ENCODE measurements at places on chromosomes 12 and 14.
A peak's percentile ranks its signal among the peaks of the same experiment; 100 is the strongest.

DNA sequence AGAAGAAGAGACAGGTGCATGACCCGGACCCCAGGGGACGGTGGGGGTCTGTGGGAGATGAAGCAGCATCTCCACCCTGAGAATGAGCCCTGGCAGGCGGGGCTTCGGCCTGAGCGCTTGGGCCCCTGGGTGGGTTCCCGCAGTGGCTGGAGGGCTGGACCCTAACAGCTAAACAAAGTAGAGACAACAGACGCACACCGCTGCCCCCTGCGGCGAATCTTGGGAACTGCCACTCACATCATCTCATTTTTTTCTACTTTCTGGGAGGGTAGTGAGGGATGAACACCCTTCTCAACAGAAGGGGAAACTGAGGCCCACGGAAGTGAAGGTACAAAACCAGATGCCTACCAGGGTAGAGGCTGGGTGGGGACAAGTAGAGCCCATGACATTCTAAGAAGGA lies 104.7 kb downstream of the RFLNA start:
- DNase-seq = no peak

- DNase-seq = no peak
Measured at GRCh38 chr12:114751712-114752111, 67.7 kb upstream of the TBX3 start.

GRCh38 chr14:98903371-98903770 lies 368.6 kb downstream of the BCL11B start:
- no peak for DNase-seq

- DNase-seq = peak; percentile 87
Measured at GRCh38 chr12:105721051-105721825, 390.7 kb downstream of the C12orf75 start.

DNA sequence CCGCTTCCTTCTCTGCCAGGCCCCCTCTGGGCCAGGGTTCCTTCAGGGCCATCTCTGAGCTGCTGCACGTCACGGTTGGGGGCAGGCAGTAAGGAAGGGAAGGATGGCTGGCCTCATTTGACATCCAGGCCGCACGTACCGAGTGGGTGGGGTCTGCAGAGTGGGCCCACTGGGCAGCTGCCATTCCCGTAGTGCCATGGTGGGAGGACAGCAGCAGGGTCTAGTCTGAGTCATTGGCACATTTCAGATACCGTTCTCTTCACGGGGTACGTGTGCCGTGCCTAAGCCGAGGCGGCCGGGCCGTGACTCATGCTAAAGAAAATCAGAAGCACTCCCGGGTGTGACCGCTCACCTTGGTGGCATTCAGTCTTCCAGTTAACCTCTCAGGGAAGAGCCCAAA lies 43.9 kb downstream of the IL31 start:
- DNase-seq = no peak

GRCh38 chr14:96904201-96904600 lies 107.0 kb downstream of the VRK1 start:
- no peak for DNase-seq

DNA sequence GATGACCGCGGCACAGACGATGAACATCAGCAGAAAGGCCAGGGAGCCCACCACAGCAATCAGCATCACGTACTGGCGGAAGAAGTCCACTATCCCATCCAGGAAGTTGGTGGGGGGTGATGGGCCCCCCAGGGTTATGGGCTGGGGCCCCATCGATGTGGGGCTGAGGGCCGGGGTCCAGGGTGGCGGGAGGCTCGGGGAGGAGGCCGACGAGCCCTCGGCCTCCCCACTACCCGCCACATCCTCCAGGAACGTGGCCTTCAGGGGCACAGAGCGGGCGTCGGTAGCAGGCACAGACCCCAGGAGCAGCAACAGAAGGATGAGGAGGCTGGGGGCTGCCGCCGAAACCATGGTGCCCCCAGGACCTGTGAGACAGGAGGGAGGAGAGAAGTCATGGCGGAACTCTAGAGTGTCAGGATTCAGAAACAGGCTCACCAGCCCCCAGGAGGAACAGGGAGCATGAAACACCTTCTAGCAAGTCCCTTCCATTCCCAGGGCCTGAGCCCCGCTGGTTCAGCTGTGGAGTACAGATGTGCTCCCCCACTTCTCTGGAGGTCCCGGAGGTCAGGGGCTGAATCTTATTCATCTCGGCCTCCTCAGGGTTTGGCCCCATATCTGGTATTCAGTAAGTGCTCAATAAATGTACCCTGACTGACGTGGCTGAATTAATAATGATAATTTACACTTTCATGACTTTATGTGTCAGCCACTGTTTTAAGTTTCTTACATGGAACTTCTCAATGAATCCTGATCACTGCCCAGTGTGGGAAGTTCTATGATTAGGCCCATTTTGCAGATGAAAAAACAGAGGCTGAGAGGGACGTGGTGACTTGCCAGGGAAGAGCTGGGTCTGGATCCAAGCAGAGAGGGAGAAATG lies 5.6 kb downstream of the TMEM119 start:
- no peak for DNase-seq

- DNase-seq = no peak
Measured at GRCh38 chr12:55908726-55909512, 18.8 kb downstream of the PYM1 start.

DNA sequence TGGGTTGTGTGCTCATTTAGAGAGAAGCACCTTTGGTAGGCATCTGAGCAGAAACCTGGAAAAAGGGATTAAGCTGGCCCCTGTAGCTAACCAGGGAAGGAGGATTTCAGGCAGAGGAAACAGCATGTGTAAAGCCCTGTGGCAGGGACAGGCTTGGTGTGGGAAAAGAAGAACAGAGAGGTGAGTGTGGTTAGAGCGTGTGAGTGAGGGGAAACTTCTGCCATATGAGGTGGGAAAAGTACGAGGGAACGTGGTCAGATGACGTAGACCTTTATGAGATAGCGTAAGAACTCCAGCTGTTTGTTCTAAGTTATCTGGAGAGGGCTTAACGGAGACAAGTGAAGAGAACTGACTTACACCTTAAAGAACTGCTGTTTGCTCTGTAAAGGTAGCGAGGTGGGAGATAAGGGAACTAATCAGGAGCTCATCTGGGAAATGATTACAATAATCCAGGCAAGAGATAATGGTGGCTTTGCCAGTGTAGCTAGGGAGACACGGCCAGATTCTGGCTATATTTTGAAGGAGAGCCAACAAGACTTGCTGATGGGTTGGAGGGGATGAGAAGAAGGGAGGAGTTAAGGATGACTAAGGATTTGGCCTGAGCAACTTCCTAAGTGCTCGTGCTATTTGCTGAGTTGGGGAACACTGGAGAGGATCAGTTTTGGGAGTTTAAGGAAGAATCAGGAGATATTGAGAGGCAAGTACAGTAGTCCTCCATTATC lies 234.0 kb downstream of the ETNK1 start:
- DNase-seq = no peak

DNA sequence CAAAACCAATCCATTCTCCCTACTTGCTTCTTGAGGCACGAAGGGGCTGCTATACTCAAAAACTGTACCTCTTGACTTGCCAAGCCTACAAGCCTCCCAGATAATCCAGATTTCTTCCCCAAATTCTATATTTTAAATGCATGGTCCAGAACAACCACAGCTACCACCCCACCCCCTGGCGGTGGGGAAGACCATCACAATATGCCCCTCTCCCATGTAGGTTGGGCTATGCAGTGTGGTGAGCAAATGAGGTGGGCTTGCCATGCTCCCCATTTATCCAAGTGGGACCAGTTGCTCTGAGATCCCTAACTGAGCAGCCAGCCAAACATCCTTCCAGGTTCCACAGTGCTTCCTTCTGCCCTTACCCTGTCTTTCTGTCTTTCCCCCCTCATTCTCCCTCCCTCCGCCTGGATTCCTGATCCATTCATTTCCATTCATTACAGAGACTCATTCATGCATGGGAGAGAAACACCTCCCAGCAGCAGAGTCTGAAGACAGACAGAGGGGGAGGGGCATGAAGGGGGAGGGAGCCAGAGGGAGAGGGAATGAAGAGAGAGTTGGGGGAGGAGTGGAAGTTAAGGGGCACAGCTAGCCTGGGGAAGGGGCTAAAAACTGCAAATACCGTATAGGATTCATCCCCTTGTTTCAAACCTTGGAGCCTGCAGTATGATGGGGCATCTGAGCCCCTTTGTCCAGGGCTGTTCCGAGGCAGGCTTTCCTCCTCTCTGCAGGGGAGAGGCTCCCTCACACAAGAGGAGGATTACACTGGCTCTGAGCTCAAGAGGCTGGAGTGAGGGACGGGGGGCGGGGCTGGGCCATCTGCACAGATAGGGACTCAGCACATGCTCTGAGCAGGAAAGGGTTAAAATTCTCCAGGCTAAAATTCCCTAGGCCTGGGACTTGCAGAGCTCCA lies 4.4 kb downstream of the ZNF219 start:
- DNase-seq = no peak

GRCh38 chr14:41000350-41000749 lies 606.3 kb upstream of the LRFN5 start:
- no peak for DNase-seq

DNA sequence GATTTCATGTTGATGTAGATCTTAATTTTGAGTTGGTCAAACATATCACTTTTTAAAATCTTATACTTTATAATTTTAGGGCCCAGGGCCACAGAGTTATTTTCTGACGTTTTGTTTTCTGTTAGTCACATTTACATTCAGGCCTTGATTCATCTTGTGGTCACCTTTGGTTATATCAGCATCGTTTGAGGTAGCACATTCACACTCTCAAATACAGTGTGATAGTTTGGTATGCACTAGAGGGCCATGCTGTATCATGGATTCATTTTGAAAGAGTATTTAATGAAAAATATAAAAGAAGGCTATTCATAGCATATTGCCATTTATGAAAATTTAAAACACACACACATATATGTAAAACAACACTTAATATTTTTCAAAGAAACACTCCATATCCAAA lies 274.6 kb downstream of the RAD51B start:
- no peak for DNase-seq

- no peak for DNase-seq
Measured at GRCh38 chr12:64236549-64236948, 14.5 kb upstream of the KICS2 start.

GRCh38 chr14:73364559-73364958 lies 93.8 kb downstream of the NUMB start:
- DNase-seq = no peak

DNA sequence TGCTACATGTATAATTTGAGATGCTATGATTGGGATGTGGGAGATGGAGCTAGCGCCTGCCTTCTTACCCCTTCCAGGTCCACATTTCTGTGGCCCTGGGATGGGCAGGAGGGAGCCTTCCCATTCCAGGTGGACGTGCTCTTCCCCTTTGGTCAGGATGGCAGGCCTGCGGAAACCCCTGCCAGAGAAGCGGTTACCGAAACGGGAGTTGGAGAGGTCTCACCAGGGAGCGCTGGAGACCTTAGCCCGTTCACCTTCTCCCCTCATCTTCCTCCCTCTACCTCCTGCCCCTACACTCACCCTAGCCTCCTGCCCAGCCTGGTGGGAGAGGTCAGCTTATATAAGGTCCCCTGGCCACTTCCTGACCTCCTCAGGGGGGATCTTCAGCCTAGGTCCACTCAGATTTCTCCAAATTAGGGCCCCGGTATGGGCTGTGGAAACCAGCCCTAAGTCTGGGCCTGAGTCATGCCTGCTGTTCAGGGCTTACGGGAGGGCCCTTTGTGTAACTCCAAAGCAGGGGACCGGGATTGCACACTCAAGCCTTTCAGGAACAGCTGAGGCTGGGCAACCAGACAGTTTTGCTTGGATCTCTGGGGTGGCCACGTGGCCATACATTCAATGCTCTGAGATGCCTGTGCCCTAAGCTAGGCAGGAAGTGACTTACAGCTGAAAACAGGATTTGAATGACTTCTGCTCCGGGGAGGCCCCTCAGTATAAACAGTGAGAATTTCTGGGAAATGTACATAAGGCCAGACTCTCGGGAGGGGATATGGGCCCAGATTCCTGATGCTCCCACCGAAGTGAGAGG lies 10.2 kb upstream of the MEG3 start:
- DNase-seq = no peak

DNA sequence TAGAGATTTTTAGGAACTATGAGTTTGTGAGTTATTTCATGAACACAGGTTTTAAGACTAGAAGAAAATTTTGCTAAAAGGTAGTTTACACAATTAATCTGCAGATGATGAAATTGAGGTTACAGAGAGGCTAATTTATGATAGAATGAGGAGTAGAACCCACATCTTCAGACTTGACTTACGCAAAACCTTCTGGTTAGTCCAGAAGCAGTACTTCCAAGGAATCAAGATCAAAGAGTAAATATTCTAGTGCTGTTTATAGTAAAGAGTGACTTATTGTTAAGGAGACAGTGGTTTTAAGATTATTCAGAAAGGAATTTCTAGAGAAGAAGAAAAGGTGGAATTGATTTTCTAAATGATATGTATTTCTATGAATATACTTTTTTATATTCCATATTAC lies 10.6 kb upstream of the KITLG start:
- no peak for DNase-seq

- DNase-seq = no peak
Measured at GRCh38 chr12:41850046-41850445, 294.6 kb downstream of the GXYLT1 start.

DNA sequence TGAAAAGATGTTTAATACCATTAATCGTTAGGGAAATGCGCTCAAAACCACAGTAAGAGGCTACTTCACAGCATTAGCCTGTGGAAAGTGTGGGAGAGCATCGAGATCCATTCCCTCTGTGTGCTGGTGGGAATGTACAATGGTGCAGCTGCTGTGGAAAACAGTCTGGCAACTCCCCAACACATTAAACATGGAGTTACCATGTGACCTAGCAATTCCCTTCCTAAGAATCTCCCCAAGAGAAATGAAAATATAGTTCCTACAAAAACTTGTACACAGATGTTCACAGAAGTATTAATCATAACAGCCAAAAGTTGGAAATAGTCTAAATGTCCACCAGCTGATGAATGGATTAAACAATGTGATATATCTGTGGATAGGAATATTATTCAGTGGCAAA lies 23.8 kb downstream of the MLXIP start:
- no peak for DNase-seq

DNA sequence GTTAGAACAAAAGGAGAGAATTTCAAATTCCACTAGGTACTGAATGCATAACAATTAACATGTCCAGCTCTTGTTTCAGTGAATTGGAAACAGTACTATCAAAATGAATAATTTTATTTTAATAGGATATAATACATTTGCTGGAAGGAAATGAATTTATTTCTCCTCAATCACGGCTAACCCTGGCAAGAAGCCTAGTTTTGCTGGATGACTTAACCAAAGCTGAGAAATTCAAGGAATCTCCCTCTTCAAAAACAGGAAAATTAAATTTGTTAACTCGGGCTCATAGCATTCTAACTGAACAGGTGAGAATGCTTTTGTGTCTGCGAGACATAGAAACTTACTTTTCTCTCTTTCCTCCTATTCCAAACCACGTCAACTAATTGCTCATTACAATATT lies 163.5 kb upstream of the NEDD1 start:
- DNase-seq = no peak

- no peak for DNase-seq
Measured at GRCh38 chr14:105168496-105168978, at the start of gene JAG2. Gene JAG2, minus strand, starts transcription at chr14:105168776. Its CDS starts 356 bp downstream, at chr14:105168420.

Data from esophagus muscularis mucosa (tissue), 4 donors.